ENCODE measurements at places on chromosomes 5 and 9.

- no peak for DNase-seq
These were observed 305.0 kb upstream of the MEF2C start for GRCh38 chr5:89187883-89188465.

DNA sequence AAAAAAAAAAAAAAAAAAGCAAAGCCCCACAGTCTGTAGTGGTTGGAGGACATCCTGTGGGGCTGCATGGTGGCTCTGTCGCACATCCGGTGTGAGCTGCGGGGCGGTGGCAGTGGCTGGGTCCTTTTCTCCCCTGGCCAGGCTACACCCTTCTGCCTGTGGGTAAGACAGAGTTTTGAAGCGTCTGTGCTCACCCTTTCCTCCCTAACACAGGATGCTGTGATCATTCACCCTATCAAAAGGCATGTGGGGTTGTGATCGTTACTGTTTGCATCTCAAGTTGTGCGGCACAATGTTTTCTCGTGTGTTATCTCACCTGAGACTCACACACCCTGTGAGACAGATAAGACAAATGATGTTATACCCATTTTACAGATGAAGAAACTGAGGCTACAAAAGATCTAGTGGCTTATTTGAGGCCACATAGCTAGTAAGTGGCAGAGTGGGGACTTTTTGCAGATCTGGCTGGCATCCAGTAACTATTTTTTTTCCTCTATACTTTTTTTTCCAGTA, 17.5 kb downstream of the IRF1 start:
- DNase-seq: no peak

DNA sequence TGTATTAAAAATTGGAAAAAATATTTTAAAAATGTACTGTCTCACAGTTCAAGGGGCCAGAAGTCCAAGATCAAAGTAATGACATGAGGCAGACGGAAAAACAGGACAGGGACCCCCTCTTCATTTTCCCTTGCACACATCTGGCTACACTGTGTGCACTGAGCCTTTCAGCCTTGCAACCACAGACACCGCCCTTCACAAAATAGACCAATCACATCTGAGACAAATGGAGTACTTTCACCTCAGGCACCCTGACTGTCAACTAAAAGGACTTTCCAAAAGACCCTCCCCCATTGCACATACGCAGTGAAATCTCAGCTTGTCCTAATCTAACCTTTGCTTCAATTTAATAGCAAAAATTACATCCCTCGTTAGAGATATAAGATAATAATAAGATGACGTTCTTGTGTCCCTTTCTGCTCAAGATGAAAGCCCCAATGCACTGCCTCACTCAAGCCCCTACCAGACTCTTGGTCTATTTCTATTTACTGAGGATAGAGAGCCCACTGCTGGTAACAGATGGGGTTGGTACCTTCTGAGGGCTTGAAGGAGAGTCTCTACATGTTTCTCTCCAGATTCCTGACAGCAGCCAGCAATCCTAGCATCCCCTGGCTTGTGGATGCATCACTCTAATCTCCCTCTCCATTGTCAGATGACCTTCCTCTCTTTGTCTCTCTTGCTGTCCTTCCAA, 514.8 kb upstream of the ADAMTS16 start:
- no peak for DNase-seq

DNA sequence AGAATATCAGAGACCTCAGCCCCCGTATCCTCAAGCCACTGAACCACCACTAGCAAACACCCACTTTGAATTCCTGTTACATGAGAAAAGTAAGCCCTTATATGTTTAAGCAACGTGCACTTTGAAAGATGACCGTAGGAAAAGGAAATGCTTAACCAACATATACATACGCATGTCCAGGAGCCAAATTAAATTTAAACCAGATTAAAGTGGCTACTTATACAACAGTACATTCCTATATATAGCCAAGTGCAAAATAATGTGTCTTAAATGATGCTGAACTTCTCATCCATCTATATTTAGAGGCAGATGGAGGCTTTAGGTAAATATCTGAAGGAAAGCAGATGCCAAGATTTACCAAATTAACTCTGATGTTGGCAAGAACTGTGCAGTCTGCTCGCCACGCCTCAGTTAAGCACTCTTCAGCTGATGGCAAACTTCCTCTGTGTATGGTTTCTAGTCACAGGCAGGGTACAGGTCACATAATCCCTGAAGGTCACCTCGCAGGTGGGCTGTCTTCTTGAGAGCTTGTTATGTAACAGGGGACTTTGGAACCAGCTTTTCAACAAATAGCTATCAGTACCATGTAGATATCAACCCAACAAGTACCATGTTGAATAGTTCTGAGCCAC, 8.6 kb downstream of the GCNT4 start:
- no peak for DNase-seq

DNA sequence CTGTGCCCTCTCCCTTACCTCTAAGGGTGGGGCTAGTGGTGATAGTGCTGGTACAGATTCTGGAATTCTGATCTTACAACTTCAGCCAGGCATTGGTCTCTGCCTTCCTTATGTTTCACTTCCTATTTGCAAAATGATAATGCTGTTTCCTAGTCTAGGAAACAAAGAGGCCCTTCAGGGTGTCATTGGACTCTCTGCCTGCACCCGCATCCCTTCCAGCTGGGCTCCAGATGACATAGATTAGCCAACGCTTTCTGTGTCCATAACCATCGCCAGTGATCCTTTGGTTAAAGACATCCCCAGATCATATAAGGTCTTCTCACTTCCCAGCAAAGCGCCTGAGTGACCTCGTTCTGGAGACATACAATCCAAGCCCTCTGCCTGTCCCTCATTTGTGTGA, 180.7 kb downstream of the ERCC6L2 start:
- no peak for DNase-seq

DNA sequence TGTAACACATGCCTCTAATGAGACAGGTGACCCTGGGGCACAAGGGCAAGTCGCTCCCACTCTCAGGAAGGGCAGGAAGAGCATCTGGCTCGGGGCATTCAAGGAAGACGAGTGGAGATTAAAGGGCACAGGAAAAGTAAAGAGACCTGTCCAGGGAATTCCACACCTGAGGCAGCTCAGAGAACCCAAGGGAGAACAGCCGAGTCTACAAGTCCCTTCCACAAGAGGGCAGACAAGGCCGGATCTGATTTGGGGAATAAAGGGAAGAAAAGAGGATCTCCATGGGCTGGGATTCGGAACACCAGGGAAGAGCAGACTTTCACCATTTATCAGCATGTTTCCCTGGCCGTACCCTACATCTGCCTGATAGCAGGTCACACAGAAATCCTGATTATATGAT, 28.1 kb downstream of the GPX3 start:
- no peak for DNase-seq

GRCh38 chr9:135772702-135773493, 70.9 kb downstream of the KCNT1 start:
- DNase-seq: no peak

- peak; percentile 80 for DNase-seq
These were observed 205.0 kb upstream of the DMRTA1 start for GRCh38 chr9:22241611-22242010.

- DNase-seq: no peak
These were observed 168.8 kb upstream of the SLC27A6 start for GRCh38 chr5:128796506-128796905.

GRCh38 chr5:67680099-67680498, 483.5 kb upstream of the CD180 start:
- DNase-seq: no peak

DNA sequence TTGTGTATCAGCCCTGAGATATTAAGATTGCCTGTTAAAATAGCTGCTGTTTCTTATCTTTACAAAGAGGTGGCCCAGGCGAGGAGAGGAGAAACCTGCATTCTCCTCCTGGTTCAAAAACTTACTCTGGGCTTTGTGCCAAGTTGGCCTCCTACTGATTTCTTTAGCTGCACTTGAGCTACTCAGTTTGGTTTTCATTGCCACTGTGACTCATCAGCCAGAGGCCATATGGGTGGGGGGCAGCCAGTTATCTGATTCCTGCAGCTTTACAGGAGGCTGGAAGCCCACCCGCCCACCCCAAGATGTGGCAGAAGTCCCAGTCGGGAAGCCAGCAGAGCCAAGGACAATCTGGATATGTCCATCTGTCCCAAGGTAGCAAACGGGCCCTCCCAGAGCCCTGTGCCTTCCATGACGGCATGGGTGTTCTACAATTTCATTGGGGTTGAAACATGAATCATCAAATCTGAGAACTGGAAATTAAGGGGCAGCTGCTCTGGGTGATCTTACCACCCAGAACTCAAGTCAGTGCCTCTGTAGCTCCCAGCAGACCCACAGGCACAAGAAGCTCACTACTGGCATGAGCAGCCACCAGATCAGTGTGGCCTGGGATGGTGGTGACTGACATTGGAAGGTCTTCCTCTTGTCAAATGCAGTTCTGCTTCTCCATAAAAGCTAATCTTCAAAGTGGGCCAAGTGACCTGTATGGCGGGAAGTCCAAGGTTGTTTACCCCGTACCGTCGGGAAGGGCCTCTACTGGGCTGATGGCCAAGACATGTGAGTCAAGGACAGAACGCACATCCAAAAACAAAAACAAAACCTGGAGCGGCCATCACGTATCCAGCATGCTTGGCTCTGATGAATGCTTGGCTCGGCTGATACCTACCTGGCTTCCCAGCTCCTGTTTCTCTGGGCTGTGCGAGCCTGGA, 15.6 kb downstream of the FCN2 start:
- DNase-seq: peak; percentile 20

- no peak for DNase-seq
These were observed 5.3 kb downstream of the C9orf50 start for GRCh38 chr9:129615407-129616285.

- DNase-seq: no peak
These were observed 168.9 kb downstream of the PAPPA start for GRCh38 chr9:116322521-116322920.

DNA sequence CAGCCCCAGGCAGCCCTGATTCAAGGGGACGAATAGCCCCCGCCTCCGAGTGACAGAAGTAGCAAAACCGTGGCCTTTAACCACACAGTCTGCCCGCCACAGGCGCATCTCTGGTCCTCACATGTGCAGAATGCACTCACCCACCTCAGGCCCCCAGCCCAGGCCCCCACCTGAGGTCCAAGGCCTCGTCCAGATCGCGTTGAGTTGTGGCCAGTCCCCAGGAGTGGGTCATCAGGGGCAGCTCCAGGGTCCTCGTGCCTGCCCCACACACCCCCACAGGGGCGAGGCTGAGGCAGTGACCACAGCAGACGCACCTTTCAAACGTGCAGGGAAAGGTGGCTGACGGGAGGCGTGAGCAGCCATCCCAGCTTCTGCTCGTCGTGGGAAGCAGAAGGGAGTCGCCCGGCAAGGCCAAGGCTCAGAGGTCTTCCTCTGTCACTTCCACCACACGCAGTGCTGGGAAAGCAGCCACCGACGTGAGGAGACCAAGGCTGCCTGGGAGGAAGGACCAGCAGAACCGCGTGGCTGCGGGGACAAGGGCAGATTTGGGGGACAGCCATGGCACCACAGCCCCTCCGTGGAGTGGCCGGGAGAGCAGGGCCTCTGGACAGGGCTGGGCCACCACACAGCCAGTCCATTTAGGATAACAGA, 77.8 kb upstream of the OTULINL start:
- DNase-seq: no peak

DNA sequence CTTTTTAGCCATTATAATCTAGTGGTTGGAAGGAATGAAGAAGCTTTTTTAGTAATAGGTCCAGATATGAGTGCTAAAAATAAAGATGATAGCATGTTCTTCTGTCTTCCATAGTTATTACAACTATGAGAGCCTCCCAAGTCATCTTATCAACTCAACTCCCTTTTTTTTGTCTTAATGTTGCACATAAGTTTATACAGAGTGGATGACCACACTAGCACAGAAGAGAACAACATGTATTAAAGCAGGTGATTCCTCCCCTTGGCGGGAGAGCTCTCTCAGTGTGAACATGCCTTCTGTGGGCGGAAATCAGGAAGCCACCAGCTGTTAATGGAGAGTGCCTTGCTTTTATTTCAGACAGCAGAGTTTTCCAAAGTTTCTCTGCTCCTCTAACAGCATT, 40.1 kb upstream of the STX17 start:
- no peak for DNase-seq

DNA sequence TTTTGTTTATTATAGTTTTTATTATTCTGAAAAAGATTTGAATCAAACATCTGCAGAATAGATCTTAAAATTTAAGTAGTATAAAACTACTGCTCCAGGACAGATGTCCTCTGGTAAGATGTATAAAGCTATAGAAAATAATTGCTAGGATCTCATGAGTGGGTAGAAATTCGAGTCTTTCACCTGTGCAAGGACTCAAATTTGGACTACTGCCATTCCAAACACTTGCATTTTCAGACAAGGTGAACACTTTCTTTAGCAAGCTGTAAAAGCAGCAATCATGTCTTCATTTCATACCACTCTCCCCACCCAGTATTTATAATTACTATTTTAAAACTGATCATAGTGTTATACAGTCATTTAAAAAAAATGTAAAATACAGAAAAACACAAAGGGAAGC, 20.7 kb downstream of the SKP2 start:
- no peak for DNase-seq

DNA sequence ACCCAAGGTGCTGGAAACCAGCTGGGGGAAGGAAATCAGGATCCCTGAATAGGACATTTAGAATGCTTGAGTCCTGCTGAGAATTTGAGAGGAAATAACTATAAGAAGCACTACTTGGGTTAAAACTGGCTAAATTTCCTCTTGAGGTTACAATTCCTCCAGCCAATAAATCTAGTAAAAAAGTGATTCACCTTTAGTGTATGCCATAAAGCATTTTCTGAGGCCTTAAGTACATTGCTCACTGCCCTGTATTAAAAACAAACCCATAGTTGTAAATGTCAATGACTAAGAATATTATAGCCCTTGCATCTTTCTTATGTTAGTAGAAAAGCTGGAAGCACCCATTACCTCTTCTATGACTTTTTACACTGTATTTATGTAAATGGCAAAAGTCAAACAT, 634.7 kb upstream of the ARRDC3 start:
- no peak for DNase-seq

DNA sequence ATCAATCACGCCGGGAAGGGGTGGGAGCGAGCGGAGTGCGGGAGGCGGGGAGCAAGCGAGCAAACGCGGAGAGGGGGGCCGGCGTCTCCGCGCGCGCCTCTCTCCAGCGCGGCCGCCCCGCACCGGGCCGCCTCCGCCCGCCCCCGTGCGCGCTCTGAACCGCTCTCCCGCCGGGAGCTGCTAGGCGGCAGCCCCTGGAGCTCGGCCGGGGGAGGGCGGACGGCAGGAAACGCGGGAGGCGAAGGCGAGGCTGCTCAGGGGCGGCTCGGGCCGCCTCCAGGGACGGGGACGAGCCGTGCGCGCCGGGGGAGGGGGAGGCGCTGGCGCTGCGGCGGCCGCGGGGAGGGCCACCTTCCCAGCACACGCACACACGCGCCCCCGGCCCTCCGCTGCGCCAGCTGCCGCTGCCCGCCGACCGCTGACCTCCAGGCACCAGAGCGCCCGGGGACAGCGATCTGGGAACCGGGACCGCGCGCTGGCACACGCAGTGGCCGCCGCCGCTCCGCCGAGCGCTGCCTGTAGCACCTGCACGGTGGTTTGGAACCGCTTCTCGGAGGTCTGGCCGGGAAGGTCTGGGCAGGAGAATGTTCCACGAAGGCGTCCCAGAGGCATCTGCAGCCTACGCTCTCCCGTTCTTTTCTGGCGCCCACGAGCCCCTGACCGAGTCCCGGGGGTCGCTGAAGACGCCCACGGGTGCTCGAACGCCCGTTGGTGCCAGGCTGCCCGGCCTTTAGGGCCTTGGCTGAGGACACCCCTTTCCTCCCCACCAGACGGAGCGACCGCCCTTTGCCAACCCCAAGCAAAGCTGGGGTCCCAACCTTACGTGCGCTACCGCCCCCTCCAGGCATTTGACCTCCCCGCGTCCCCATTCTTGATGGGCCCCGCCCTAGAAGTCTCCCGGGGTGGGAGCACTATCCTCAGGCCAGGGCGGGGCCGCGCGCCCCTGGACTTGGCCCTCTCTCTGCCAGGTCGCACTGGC, at the start of gene GABBR2:
Gene GABBR2 (minus strand): TSS at position 3 of the 979 bp plus-strand sequence. CDS start 198 bp downstream, outside the sequence.
- no peak for DNase-seq

- no peak for DNase-seq
These were observed 103.7 kb upstream of the TLX3 start for GRCh38 chr5:171205375-171205774.
